Anterior cingulate cortex (tissue), 58 donors: ENCODE measurements at places on chromosomes 16 and 17.
A peak's percentile ranks its signal among the peaks of the same experiment; 100 is the strongest.

GRCh38 chr17:38658741-38659345 lies 15.9 kb downstream of the EPOP start:
- peak; percentile 59 for DNase-seq

GRCh38 chr17:74433421-74434121 lies 1.7 kb downstream of the GPRC5C start:
- no peak for DNase-seq

DNA sequence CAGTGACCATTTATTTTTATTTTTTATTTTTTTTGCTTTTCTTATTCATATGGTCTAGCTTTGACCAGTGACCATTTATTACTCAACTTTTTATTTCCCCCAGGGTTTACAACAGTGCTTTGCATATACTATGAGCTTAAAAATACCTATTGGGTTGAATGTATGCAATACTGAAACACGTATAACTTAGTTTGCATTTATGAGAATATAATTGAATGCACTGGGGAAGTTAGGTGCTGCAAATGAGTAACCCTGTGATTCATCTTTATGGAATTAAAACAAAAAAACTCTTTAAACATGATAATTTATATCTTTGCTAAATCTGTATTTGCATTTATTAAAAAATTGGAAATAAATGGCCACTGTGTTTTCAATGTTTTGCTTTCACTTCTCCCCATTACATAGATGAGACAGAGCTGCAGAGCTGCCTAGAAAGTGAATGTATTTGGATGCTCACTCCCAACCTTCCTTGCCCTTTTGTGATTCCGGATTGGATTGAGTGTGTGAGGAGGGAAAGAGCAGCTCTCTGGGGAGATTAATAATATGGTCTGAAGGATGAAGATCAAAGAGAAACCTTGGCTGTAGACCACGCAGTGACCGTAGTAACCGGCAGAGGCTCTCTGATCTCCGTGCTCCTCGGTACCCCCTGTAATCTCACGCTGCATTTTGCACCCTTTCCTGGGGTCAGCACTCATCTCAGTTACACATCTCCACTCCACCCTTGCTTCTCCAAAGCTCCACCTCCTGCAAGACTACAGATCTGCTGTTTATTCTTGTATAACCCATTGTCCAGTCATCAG lies 14.3 kb downstream of the TMEM100 start:
- no peak for DNase-seq

- DNase-seq, result no peak
Measured at GRCh38 chr16:79845734-79846135, 245.2 kb upstream of the MAF start.

DNA sequence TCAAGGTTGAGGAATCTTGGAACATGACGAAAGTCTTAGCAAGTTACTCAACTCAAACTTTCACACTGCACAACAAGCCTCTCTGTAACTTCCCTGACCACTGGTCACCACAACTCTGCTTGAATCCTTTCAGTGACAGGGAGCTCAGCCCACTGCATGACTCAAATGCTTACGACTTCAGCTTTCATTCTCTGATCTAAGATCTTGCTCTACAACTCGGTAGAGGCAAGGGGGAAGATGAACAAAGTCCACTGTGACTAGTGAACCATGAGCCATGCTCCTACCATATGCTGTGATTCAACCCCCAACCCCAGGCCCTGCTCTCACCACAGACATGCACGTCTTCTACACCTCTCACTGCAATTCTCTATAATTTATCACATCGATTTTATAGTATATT lies 160.9 kb downstream of the SLC39A11 start:
- DNase-seq, result no peak

DNA sequence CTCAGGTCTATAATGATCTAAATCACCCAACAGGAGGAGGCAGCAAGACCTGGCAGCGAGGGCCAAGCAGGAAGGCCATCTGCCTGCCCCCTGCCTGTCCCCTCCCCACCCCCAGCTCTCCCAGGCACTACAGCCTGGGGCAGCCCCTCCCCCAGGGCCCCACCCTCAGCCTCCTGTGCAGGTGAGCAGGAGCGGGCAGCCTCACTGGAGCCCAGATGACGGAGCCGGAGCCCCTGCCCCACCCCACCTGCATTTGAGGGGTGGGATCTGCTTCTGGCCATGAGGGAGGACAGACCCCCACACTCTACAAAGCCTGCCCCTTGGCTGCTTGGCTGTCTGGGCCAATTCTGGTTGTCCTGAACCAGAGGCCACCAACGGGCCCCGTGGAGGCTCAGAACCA lies 12.4 kb upstream of the BAHCC1 start:
- DNase-seq, result no peak

GRCh38 chr17:41098481-41098880 lies 539 bp upstream of the KRTAP4-8 start:
- DNase-seq, result no peak
